Nucleus accumbens (tissue), 56 donors: ENCODE measurements at places on chromosomes 12 and 14.
A peak's percentile ranks its signal among the peaks of the same experiment; 100 is the strongest.

GRCh38 chr12:117096501-117097042 lies 2.6 kb downstream of the TESC start:
- DNase-seq = no peak

DNA sequence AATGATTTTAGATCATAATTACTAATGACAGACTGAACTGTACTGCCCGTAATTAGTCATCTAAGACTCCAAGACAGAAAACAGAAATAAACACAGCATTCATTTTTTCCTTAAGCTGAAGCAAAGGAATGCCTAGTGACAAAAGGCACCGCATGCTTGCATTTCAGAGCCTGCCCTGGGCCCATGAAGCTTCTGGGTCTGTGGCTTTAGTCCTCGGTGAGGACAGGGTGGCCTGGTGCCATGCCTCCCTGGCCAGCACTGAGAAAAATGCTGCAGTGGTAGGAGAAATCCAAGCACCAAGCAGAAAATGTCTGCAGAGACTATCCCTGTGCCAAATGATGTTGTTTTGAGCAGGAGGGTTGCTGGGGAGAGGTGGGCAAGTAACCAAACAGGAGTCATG lies 171.6 kb downstream of the CALM1 start:
- peak; percentile 30 for DNase-seq

- no peak for DNase-seq
Measured at GRCh38 chr14:95065411-95065810, 91.9 kb downstream of the DICER1 start.

DNA sequence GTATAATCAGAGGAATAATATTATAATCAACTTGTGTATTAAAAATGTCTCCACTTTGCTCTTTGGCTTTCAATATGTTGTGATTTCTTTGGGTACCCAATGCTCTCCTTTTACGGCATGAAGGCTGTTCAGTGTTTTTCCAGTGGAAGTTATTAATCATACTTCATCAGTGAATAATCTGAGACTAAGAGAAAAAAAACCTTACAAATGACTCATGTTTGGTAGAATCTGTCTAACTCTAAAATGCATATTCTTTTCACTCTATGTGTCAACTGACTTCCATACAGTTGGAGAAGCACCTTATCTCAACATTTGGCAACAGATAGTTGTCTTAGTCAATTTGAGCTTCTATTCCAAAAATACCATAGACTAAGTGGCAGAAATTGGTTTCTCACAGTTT lies 82.2 kb downstream of the PTPRO start:
- DNase-seq = no peak

DNA sequence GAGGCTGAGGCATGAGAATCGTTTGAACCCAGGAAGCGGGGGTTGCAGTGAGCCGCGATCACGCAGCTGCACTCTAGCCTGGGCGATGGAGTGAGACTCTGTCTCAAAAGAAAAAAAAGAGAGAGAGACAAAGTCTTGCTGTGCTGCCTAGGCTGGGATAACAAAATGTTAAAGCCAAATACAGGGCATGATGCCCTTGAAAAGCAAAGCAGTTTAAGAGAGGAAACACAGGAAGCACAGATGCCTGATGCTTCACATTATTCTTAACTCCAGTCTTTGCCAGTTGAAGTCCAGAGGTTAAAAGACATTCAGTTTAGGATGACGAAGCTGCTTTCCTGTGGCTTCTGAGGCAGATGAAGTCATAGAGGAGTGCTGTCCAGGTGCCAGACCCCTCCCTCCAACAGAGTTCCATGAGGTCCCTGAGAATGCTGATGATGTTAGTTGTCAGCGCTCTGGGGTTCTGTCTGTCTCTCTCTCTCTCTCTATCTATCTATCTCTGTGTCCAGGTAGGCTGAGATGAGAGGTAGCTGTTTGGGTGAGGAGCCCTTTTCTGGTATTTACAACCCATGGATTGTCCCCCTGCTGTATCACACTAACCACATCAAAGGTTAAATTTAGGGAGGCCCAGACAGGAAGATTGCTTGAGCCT lies 4.9 kb upstream of the MRPL52 start:
- DNase-seq = no peak

DNA sequence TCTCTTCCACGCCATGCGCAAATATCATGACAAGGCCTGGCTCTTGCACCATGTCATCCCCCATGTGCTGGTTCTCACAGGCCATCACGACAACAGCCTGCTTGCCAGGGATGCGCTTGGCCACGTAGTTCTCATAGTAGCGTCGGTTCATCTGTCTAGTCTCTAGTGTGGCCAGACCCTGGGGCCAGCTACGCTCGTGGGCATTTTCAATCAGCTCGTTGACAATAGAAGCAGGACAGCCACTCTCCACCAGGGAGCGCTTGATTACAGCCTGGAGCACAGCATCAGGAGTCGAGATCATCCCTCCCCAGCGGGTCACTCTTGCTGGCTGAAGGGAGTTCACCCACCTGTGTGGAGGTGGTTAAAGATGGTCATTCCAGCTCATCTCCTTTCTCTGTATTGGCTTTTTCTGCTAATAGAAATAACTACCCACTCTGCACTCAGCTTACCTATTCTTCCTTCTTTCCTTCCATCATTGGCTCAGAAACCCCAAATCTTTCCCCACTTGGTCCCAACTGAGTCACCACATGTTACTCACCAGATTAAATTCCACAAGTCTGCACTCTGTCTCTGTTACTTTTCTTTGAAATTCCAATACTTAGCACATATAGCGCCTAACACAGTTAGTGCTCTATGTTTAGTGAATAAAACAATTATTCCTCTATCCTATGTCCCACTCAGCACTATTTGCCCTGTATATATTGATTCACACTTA lies 15.1 kb downstream of the RNF41 start:
- no peak for DNase-seq

GRCh38 chr14:52244328-52244727 lies 23.2 kb upstream of the PTGDR start:
- no peak for DNase-seq

DNA sequence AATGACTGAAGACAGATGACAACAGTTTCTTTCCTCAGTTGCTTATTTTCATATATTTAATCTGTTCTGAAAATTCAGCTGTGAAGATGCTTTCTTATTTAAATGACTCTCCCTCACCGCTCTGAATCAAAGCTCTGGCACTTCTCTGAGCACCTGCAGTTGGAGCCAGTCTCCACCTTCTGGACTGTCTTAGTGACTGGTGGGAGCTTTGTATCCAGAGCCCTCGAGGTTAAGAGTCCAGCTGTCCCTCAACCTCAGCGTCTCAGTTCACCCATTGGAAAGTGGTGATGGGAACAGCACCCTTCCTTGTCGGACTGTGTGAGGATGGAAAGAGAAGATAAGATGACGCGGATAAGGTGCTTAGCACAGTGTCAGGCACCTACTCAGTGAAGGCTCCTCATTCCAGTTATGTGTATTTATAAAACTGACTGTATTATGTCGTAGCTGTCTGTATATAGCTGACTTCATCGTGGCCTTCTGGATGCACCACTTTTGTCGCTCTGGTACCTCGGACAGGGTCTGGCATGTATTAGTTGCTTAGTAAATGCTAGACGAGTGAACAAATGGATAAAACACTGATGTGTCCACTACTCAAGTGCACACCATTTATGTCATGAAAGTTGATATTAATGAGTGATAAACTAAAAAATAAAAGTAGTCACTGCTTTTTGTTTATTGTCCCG lies 34.5 kb downstream of the ELK3 start:
- no peak for DNase-seq

GRCh38 chr12:8629486-8630033 lies 16.9 kb upstream of the AICDA start:
- DNase-seq = no peak

DNA sequence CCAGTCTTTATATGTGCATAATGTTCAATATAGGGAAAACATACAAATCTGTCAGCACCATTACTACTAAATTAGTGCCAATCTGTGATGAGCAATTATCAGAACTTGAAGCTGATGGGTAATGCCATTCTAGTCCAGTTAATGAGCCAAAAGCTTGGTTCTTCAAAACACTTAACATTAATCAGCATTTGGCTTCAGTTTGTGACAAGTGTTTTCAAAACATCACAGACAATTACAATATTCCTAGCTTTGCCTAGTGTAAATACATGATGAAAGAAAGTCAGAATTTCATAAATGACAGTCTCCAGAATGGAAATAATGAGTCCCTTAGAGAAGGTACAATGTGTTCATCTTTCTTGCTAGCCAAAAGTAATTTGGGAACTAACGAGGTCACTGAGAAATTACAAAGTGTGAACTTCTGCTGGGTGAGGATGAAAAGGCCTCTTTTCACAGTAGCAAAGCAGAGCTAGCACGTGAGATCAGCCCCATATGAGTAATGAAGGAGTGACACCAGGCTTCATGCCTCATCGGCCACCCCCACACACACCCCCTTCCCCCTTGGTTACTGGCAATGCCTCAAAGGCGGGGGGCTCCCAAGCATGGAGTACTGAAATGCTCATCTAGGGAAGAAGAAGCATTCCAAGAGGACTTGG lies 180.6 kb upstream of the EEA1 start:
- no peak for DNase-seq

DNA sequence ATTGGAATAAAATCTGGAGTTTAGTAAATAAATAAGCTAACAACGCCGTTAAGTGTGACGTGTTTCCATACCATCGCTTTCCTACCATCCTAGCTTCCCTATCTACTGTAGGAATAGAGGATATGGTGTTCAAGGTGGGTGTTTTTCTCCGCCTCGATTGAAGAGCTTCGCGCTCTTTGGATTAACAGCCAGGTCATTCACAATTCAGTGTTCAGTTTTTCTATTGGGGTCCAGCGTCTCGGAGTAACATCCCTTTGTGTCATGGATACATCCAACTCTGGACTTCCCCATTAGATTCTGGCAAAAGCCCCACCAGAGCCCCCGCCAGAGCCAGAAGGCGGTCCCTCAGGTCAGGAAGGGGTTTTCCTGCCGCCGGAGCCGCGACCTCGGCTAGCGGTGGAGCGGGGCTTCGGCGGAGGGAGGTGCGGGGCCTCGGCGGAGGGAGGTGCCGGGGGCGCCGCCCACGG lies 1.2 kb upstream of the SRGAP1 start:
- no peak for DNase-seq

GRCh38 chr14:97719931-97720330 lies 922.7 kb downstream of the VRK1 start:
- DNase-seq = no peak

GRCh38 chr12:11697670-11698387 lies 48.4 kb downstream of the ETV6 start:
- no peak for DNase-seq

GRCh38 chr12:120500581-120500980 lies 4.7 kb downstream of the DYNLL1 start:
- DNase-seq = no peak

DNA sequence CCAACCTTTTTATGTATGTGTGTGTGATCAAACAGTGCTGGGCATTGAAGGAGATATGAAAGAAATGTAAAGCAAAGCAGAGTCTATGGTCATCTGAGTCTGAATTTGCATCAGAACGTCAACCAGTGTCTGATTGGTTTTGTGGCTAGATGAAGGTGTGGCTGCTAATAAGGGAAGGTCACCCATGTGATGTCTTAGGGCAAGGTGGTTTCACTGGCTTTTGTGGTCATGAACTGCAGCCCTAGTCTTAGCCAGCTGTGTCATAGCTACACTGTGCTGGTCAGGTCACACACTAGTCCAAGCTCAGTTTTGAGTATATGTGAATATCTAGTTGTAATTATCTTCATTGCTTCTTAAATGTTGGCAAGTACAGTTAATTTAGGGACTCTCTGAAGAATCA lies 105.8 kb downstream of the TGFB3 start:
- DNase-seq = no peak

- DNase-seq = no peak
Measured at GRCh38 chr14:102694530-102695166, 82.6 kb upstream of the TRAF3 start.

- DNase-seq = no peak
Measured at GRCh38 chr12:81359736-81360135, 281.9 kb downstream of the ACSS3 start.

- DNase-seq = no peak
Measured at GRCh38 chr14:58215191-58215914, 15.4 kb downstream of the ACTR10 start.

- DNase-seq = peak; percentile 47
Measured at GRCh38 chr12:114938487-114939210, 254.7 kb upstream of the TBX3 start.

DNA sequence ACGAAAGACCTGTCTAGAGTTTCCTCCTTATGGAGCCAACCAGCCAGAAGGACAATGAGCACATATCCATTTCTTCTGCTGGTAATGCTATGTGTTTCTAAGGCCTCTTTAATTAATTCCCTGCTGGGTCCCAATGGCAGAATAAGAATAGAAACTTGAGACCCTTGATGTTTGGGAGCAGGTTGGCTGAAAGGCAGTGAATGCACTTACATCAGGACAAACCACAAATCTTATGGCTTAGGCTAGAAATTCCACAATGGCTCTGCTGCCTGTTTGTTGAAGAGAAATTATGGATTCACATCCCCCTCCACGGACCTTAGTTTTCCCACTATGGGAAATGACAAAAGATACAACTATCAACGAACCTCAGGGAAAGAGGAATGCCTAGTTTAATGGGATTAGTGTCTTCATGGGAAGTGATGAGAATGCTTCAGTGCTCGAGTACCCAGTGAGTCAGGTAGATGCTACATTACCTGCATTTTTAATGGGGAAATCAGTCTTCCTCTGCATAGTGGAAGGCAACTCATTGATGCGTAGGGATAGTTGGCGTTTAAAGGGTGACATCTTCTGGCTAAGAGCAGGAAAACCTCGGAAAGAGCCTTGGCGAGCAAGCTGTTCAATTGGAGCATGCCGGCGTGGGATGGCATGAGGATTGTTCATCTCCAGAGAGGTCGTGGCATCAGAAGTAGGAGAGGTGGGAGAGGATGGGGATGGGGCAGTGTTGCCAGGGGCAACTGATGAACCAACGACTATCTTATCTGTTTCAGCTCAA lies 46.5 kb downstream of the PAPLN start:
- no peak for DNase-seq

- no peak for DNase-seq
Measured at GRCh38 chr14:95603415-95603814, 68.6 kb downstream of the GLRX5 start.

GRCh38 chr12:62613081-62613480 lies 146.5 kb downstream of the MON2 start:
- DNase-seq = no peak

GRCh38 chr14:30375296-30375892 lies 183.6 kb upstream of the G2E3 start:
- no peak for DNase-seq

DNA sequence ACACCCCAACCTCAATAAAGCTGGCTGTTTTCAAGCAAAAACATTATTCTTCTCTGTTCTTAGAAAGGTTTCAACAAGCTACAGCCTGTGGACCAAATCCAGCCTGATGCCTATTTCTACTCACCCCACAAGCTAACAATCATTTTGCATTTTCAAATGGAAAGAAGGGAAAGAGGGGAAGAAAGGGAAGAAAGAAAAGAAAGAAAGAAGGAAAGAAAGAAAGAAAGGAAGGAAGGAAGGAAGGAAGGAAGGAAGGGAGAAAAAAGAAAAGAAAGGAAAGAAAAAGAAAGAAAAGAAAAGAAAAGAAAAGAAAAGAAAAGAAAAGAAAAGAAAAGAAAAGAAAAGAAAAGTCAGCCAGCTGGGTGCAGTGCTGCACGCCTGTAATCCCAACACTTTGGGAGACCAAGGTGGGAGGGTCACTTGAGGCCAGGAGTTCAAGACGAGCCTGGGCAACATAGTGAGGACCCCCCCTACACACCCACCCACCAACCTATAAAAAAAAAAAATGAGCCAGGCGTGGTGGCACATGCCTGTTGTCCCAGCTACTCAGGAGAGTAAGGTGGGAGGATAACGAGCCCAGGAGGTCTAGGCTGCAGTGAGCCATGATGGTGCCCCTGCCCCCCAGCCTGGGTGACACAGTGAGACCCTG lies 26.3 kb downstream of the SCARB1 start:
- no peak for DNase-seq
